ENCODE measurements at places on chromosomes 5 and 9.

- DNase-seq, result peak; percentile 69
These were observed 97.1 kb upstream of the LRRTM2 start for GRCh38 chr5:138972230-138972629.

- DNase-seq, result no peak
These were observed 92.0 kb downstream of the SPOCK1 start for GRCh38 chr5:137407090-137407489.

DNA sequence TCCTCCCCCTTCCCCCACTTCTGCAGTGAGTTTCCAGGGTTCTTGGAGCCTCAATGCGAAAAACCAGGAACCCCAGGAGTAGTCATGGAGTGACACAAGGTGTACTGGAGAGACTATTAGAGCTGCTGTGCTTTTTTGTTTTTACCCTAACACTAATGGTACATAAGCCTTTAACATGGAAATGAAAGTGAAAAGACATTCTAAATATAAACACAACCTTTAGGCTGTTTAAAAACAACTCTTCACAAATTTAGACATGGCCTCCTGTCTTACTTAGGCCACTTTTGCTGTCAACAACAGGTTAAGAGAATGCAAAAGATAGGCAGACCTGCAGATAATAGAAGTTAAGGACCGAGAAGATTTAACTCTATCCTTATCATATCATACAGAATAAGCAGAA lies 232.2 kb downstream of the DENND1A start:
- no peak for DNase-seq

- peak; percentile 14 for DNase-seq
These were observed 128.0 kb upstream of the EPB41L4A start for GRCh38 chr5:112546946-112547592.

Measured in NCI-H69 (cell line).